ENCODE measurements at places on chromosomes 2 and 18.

- DNase-seq: no peak
These were observed 20.1 kb downstream of the ARID5A start for GRCh38 chr2:96556441-96557330.

GRCh38 chr2:106058469-106059137 lies 135.5 kb downstream of the UXS1 start:
- no peak for DNase-seq

DNA sequence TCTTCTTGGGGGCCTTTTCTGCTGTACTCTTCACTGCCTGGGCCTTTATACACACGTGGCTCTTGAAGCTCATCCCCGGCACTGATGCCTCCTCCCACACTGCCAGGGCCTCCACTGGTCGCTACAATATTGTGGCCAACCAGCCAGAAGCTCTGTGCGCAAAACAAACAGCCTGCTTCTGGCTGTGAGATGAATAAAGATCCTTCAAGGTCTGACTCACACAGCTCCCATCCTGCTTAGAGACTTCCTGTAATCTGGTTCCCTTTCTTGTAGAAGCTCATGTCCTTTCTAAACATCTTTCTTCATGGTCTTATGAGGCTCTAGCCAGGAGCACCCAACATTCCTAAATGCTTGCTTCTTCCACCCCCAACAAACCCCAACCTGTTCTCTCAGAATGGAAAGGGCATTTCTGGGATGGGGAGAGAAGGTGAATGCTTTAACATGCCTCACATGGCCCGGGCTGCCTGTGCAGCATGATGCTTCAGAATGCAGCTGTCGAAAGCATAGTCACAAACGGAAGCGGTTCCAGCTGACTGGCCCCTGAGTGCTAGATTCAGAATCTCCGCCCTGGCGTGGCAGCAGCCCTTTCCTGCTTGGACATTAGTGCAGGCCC lies 24.6 kb downstream of the NRP2 start:
- peak; percentile 73 for DNase-seq

DNA sequence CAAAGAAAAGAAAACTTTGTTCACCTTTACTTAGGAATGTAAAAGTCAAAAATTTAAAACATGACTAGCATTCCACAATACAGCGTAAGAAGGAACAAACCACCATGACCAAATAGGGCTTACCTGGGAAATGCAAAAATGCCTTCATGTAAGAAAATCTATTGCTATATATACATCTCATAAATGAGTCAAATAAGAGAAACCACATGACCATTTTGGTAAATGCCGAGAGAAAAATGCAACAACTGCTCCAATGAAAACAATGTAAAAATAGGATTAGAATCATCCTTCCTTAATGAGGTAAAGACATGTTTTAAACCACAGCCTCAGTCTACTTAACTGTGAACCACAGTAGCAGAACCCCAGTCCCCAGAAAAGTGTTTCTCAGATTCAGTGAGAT lies 49.4 kb downstream of the TGOLN2 start:
- no peak for DNase-seq

GRCh38 chr2:118837067-118837466 lies 10.4 kb downstream of the EN1 start:
- DNase-seq: no peak

GRCh38 chr2:191061381-191061980 lies 47.5 kb upstream of the STAT1 start:
- DNase-seq: no peak

DNA sequence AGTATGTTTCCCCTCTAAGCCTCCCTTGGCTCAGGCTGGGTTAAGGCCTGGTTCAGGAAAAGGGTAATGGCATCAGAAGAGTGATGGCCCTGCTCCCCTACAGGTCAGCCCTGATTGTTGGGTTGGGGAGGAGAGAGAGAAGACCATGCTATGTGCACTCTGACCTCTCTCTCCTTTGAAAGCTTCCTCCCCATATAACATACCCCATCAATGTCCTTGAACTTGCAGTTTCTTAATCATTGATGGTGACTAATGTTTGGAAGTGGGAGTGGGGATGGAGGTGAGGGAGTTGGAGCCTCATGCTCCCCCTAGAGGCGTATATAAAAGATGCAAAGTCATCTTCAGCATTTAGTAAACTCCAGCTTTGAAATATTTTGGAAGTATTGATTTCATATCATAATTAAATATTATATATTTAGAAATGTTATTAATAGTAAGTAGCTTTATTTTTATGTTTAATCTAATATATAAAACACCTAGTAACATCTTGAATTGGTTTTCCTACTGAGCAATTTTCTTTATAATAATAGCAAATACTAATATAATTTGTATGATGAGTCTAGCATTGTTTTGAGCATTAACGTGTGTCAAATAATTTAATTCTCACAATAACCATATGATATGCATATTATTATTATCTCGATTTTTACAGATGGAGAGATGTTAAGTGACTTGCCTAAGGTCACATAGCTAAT lies 8.8 kb downstream of the PLCL1 start:
- DNase-seq: no peak

DNA sequence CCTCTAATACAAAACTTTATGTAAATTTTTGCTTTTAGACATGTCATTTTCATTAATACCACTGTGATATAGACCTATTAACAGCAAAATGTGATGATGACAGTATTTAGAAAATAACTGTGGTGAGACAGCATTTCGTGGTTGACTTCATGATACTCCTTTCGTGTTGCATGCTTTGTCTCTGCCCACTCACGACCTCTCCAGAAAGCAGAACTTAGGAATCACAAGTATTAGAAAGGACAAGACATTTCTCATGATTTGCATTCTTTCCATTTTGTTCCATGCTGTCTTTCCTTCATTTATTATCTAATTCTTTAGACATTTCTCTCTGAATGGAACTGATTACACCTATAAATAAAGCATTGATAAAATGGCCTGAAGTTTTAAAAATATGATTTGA lies 85.2 kb upstream of the POU3F3 start:
- peak; percentile 33 for DNase-seq

- DNase-seq: no peak
These were observed 6.1 kb downstream of the GPR17 start for GRCh38 chr2:127651971-127652550.

DNA sequence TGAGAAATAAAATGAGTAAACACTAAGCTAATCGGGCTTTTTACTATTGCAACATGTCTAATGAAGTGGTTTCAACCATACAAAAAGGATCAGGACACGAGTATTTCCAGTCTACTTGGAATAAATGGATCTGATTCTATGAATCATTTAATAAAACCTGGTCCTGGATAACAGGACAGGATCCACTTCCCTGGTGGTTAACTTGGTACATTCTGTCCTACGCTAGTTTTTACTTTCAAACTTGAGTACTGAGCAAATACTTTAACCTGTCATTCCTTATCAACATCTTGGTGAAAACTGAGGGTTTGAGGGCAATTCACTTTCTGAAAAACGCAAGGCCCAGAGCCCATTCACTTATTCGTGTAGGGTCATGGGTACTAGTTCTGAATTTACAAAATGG lies 33.5 kb downstream of the CHST10 start:
- no peak for DNase-seq

- no peak for DNase-seq
These were observed 32.5 kb upstream of the SELENOI start for GRCh38 chr2:26313446-26313845.

- DNase-seq: no peak
These were observed 41.4 kb downstream of the CRIM1 start for GRCh38 chr2:36396878-36397539.

GRCh38 chr2:37923308-37924055 lies 1.6 kb upstream of the RMDN2 start:
- DNase-seq: no peak

GRCh38 chr2:227826019-227826521 lies 12.4 kb downstream of the CCL20 start:
- no peak for DNase-seq

DNA sequence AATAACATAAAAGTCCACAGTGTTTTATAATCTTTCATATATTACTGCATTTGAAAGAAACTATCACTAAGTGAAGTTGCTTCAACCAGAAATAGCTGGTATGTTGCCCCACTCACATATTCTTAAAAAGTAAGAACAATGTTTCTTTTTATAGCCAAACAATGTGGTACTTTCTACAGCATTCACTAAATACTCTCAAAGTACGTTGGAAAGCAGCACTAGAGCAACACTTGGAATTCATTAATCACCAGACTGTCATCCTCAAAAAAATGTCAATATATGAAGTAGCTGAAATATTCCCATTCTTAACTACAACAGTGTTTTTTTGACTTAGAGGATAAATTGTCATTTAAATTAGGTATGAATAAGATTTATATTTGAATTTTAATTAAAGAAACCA lies 32.8 kb downstream of the COBLL1 start:
- DNase-seq: no peak

- no peak for DNase-seq
These were observed 103.9 kb downstream of the PMAIP1 start for GRCh38 chr18:60003610-60004185.

- no peak for DNase-seq
These were observed 94.8 kb downstream of the PLB1 start for GRCh38 chr2:28590496-28591301.

- peak; percentile 87 for DNase-seq
These were observed 16.2 kb downstream of the DOCK10 start for GRCh38 chr2:225025917-225026571.

- no peak for DNase-seq
These were observed 230.4 kb downstream of the FHOD3 start for GRCh38 chr18:36527740-36528455.

GRCh38 chr2:237980087-237980486 lies 13.3 kb downstream of the UBE2F start:
- DNase-seq: no peak

GRCh38 chr2:27545348-27546141 lies 37.3 kb upstream of the ZNF512 start:
- DNase-seq: no peak

GRCh38 chr2:17911491-17912260 lies 33.2 kb downstream of the KCNS3 start:
- no peak for DNase-seq

GRCh38 chr2:239911641-239912071 lies 113.5 kb downstream of the NDUFA10 start:
- no peak for DNase-seq

GRCh38 chr2:137838255-137839092 lies 125.8 kb upstream of the HNMT start:
- DNase-seq: peak; percentile 41

- DNase-seq: peak; percentile 45
These were observed 88.1 kb upstream of the ZEB2 start for GRCh38 chr2:144607891-144608521.

DNA sequence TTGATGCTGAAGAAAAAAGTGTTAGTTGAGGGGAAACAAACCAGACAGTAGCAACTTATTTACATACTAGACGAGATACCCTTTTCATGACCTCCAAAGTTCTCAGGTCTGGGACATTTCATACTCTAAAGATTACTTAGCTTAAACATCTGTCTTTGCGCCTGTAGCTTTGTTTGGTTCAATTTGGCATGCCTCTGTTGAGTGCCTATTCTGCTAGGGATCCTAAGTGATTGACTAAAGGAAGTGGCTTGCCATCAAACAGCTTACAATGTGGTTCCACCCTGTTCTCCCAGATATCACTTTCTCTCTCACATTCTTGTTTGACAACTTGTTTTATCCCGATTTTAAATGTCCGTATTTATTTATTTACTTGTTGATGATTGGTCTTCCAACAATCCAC lies 488.8 kb downstream of the PARD3B start:
- DNase-seq: no peak

DNA sequence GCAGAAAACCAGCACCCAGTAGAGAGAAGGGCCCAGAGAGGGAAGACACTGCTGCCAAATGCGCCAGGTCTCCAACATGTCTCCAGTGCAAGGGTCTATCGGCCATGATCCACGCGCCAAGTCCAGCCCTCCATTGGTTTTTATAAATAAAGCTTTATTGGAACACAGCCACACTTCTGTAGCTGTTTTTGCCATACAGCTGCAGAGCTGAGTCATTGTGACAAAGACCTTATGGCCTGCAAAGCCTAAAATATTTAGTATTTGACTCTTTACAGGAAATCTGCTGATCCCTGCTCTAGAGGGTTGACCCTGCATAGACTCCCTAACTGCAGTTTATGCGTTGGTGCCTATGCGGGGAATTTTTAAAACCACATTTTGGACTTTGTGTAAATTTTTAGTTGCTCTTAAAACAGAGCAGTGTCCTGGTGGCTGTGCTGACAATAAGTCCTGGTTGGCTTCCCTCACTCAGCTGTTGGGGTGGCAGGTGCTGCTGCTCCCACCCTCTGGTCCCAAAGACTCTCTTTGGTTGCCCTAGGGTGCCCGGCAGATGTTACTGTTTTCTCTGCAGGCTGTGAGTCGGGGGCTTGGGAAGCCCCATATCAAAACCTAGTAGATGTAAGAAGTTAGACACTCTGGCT lies 154.9 kb downstream of the CTIF start:
- no peak for DNase-seq

DNA sequence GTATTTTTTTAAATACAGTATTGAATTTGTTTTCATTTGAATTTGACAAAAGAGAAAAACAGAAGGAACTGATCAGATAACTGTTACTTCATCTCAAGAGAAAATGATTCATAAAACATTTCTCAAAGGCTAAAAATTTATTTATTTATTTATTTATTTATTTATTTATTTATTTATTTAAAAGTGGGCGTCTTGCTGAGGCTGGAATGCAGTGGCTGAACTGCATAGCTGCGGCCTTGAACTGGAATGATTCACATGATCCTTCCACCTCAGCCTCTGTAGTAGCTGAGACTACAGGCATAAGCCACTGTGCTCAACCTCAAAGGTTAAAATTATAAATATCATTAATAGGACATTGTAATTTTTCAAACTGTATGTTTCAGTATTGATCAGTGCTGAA lies 4.5 kb upstream of the PUM2 start:
- no peak for DNase-seq

- DNase-seq: no peak
These were observed 510 bp downstream of the NCKAP1 start for GRCh38 chr2:183037553-183038340.

- DNase-seq: no peak
These were observed 56.4 kb upstream of the XIRP2 start for GRCh38 chr2:166831930-166832329.

DNA sequence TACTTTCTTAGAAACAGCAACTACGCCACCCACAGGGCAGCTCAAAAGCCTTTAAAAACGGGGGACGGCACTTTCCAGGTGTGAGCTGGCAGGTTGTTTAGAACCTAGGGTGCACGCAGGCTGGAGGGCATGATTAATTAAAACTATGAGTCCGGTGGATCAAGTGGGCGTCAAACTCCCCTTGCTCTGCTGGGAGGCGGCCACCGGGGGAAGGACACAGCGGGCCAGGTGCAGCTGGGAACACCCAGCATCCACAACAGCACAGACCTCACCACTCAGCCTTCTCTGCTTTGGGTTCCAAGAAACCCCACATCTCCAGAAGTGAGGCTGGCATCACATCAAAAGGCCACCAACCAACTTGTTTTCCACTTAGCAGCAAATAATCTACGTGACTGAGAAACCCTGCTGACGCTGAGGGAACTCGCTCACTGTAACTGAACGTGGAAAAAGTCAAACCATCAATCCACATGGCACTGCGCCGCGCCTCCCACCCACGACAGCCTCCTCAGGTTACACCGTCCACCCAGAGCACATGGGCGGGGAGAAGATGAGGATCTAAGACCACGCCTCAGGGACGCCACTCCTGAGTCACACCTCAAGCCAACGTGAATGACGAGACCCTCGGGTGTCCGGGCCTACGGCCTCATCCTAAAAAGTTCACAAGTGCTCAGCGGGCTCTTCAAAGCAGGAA lies 118.2 kb downstream of the ZNF516 start:
- no peak for DNase-seq
